ENCODE measurements at places on chromosomes 5 and 9.

DNA sequence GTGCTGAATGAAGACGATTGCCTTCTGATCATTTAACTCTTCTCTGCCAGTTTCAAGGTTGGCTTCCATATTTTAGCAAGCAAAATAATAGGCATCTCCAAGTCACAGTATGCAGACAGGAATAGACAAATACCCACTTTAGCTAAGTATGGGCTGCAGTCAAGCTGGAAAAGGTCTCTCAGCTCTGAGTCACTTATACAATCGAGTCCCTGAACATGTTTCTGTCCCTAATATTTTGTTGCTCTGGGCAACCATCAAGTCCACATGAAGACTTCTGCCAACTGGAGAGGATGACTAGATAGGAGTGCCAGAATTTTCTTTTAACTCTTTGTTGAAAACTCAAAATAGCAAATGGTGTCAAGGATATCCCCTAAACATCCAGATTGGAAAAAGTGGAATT is 575.3 kb downstream of the RAB3C start:
- DNase-seq, result no peak

DNA sequence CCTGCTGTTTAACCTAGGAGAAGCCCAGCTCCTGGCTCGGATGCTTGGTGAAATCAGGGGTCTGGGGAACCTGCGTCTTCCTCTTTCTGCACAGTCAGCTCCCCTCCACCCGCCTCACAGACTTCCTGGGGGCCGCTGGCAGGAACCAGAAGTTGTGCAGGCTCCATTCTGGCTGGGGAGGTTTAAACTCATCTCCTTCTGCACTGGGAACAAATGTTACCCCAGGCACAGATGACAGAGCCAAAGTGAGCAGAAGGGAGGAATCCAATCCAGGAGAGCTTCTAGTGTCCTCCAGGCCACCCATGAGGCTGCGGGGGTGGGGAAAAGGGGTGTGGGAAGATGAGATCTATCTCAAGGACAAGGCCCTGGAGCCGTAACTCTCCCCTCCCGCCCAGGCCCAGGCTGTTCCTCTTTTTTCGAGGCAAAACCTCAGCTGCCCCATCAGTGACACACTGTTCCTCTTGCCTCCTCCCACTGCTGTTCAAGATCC is 31.2 kb downstream of the KCNMB1 start:
- DNase-seq, result no peak

DNA sequence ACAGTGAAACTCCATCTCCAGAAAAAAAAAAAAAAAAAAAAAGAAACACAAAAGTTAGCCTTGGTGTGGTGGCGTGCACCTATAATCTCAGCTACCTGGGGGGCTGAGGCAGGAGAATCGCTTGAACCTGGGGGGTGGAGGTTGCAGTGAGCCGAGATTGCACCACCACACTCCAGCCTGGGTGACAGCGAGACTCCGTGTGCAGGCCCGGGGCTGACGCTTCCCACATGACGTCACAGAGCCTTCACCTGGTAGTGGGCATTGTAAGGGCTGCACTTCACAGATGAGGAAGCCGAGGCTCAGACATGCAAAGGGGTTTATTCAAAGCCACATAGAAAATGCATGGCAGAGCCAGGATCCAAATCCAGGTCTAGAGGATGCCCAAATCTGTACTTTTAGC is 114.2 kb downstream of the GAPVD1 start:
- no peak for DNase-seq

- no peak for DNase-seq
Observed at GRCh38 chr9:69918322-69918721, 97.7 kb downstream of the CFAP95 start.

GRCh38 chr9:114313186-114313585 is 9.7 kb upstream of the ORM1 start:
- no peak for DNase-seq

DNA sequence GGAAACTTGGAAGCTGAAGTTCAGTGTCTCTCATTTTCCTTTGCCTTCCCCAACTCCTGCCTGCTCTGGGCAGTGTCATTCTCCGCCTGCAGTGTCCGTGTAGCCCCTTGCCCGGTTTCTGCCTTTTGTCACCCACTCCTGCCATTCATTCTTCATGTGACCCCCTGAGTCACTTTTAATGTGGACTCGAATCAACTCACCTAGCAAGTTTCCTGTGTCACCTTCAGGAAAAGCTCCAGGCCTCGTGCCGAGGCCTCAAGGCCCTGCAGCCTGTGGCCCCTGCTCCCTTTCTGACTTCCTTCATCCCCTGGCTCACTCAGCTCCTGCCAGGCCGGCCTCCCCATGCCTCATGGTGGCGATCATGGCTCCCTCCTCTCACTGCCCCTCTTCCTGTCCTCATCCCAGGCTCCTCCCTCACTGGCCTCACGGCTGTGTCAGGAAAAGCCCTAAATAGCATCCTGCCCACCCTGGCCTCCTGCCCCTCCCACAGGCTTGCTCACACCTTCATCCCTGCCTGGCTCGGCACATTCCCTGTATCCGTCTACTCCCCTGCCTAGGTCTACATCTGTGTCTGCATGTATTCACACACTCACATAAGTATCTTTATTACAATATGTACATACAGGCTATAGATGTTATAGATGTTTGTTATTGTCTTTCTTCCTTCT is 294.9 kb downstream of the MED10 start:
- DNase-seq, result no peak

DNA sequence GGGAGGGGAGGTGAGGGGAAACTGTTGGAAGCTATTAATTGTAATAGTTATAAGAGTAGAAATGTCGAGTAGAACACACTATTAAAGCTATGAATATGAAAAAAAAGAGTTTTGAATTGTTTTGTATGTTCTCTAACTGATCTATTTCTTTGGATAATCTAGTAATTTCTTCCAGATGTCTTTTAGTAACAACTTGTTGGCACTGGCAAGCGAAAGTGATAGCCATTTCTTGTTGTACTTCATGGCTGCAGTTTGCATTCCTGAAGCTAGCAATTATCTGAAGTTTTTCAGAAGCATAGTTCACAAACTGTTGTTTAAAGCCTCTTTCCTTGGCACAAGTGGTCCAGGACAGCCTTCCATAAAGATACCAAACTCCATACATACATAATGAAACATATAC is 49.4 kb upstream of the SPATA31C2 start:
- no peak for DNase-seq
